ENCODE measurements at places on chromosomes 4 and X.
A peak's percentile ranks its signal among the peaks of the same experiment; 100 is the strongest.

DNA sequence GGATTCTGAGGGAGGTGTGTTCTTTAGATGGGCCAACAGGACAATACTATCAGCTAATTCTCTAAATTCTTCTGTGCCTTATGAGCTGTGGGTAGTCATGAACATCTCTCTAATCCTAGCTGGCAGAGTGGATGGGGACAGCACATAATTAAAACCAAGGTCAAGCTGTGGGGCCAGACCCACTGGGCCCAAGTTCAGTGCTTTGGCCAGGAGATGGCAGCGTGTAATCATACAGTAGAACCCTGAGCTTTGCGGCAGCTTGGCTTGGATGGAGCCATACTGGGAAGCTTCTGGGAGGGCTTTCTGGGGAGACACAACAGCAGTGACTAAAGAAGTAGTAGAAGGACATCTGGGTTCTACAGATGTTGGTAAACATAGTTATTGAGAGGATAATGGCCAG lies 140.3 kb upstream of the CXCL13 start:
- peak; percentile 17 for DNase-seq

DNA sequence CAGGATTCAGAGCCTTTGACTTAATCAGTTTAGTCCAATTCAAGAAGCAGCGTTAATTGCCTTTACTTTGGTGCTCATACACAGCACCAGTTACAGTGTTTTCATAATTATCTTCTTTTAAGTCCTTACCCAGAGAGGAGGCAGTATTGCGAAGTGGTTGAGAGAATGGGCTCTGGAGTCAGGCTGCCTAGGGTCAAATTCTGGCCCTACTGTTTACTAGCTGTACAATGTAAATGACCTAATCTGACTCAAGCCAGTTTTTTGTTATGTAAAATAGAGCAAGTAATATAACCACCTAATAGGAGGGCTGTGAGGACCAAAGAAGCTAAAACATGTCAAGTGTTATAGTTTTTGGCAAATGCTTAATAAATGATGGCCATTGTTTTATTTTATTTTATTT lies 27.6 kb downstream of the WDR44 start:
- DNase-seq: no peak

GRCh38 chrX:150258463-150259430 lies 104.4 kb upstream of the MAMLD1 start:
- no peak for DNase-seq

DNA sequence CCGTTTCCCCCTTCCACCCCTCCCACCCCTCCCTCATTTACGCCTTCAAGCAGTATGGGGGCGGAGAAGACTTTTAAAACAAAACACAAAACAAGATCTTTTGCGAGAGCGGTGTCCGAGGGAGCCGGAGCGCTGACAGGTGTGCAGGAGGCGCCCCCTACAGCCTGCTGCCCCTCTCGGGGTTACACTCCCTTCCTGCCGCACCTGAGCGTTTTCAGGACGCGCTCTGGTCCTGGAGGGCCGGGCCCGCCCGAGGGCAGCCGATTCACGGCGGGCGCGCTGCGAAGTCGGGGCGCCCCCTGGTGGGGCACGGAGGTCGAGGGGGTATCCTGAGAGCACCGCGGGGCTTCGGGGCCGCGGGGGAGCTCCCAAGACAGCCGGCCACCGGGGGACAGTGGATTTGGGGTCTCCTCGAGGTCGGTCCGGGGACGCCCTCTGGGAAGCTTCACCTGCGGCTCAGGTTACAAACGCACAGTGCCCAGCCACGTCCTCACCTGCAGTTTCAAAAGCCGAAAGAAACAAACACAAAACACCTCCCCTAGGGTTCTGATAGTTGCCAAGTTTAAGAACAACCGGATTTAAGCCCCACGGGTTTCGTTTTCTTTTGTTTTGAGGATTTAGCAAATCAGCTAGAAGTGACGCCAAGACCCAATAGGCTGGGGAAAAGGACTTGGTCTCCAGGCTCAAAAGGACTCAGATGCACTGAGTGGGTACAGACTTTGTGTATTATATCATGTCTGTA lies 8.0 kb upstream of the NEUROG2 start:
- DNase-seq: peak; percentile 76

GRCh38 chr4:45370408-45370807 lies 644.1 kb upstream of the GNPDA2 start:
- no peak for DNase-seq

GRCh38 chr4:173121076-173121561 lies 47.5 kb upstream of the GALNT7 start:
- no peak for DNase-seq

DNA sequence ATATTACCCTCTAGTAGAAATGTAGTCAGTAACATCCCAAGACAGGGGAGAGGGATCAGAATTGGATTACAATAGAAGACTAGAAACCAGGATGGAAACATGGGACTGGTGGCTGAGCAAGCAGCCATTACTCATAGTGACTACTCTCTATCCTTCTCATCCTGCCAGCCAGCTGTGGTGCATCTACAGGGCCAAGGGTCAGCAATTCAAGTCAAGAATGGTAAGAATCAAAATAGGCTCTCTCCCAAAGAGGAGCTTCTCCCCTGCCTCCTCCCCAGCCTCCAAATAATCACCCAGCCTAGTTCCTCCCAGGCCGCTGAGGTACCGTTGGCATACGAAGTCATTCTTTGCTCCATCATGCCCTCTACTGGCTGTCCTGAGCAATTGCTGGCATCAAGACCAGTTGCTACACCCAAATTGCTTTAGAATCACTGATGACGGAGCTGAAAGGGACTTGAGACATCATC lies 19.4 kb downstream of the AWAT2 start:
- DNase-seq: no peak

DNA sequence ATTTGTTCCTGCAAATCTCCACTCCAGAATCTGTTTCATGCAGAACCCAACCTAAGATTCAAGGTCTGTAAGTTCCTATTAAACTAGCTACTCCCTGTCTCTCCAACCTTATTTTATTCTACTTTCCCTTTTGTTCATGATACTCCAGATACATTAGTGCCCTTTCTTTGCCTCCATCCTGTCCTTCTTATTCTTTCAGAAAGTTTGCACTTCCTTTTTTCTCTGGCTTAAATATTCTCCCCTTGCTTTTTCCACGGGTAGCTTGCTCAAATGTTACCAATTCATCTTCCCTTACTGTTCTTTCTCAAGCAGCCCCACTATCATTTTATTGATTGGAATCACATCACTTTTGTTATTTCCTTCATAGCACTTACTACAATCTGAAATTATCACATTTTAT lies 72.1 kb downstream of the CAMK2D start:
- no peak for DNase-seq

DNA sequence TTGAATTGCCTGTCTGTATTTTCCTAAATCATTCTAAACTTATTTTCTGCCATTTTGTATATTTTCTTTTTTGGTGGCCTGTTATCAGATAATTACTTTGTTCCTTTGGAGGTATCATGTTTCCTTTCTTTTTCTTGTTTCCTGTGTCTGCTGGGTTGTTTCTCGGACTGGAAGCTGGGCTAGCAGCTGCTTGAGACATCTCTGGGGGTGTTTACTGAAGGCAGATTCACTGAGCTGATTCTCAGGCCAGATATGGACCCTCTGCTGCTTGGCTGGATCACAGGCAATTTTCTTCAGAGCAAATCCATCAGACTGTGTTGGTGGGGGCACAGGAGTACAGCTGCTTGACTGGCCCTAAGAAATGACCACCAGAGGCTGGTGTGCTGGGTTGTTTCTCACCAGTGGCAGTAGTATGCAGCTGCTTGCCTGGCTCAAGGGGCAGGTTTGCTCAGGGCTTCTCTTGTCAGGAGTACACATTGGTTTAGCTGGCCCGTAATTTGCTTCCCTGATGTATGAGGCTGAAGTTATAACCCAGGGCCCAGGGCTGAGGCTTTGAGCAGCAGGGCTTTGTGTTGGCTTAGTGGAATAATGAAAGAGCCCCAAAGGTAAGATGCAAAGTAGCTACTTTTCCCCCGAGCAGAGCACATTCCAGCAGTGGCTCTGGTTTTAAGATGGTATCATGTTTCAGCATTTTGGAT lies 680.6 kb downstream of the TECRL start:
- DNase-seq: no peak

Measured in stimulated activated CD8-positive, alpha-beta memory T cell treated with anti-CD3 and anti-CD28 coated beads, Interleukin-2, amount 100 ng/mL, for 48 hours (primary cell).